ENCODE measurements at places on chromosomes 2 and 18. TPM values are rescaled to one million over a fixed set of nuclear protein-coding genes. Genes with fewer than 3 reads are reported as not detected.

GRCh38 chr2:159157361-159158209, 128.9 kb downstream of the WDSUB1 start:
- DNase-seq, result peak; percentile 48

The EFEMP1 gene
- total RNA-seq, result 4,716 TPM

DNA sequence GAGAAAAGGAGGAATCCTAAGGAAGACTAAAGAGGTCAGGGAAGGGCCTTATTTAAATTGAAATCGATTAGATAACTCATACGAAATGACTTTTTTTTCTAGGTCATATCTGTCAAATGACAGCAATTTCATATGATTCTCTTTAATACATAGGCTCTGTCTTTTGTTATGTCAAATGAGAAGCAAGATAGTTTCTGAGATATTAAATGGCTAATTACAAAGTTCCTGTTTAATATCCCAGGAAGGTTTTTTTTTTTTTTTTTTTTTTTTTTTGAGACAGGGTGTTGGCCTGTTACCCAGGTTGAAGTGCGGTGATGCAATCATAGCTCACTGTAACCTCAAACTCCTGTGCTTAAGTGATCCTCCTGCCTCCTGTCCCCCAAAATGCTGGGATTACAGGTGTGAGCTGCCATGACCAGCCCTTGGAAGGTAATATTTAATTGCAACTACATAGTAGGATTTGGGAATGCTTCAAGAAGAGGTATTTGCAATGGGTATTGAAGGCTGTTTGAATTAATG, 48.0 kb upstream of the RMND5A start:
- no peak for DNase-seq

The ACTG2 gene
- total RNA-seq, result not detected

- no peak for DNase-seq
Observed at GRCh38 chr18:67961701-67962440, 445.4 kb upstream of the DSEL start.

The AMER3 gene
- total RNA-seq, result not detected

Data from lung microvascular endothelial cell (primary cell).